Metanephros (tissue), 2 donors: ENCODE measurements at places on chromosomes 1 and 21. TPM values are rescaled to one million over a fixed set of nuclear protein-coding genes. Genes with fewer than 3 reads are reported as not detected.

CHI3L1 gene
- 10.3 TPM for total RNA-seq

ISG15 gene
- total RNA-seq: 26.9 TPM

CFHR5 gene
- not detected for total RNA-seq

FCGR3B gene
- 10.3 TPM for total RNA-seq

TNFRSF9 gene
- 0.12 TPM for total RNA-seq

SLFNL1 gene
- total RNA-seq: 1.2 TPM

SLC2A5 gene
- total RNA-seq: 7.5 TPM
